ENCODE measurements at places on chromosomes 5 and 9.

GRCh38 chr5:11564706-11565105, 339.5 kb downstream of the CTNND2 start:
- no peak for DNase-seq

DNA sequence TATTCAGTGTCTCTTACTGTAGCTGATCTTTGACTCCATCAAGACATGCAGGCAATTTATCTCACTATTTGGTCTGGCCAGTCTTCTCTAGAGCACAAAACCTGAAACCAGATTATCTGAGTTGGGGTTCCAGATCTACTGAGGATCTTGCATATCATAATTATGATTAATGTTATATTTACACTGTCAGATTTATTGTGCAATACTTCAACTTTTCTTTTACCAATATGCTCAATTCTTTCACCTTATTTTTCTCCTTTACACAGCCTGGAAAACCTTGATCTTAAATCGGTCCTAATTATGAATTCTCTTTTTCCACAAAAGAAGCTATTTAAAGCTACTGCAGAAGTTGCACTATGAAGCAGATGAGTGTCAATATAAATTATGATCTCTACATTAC, 140.1 kb downstream of the ST8SIA4 start:
- no peak for DNase-seq

DNA sequence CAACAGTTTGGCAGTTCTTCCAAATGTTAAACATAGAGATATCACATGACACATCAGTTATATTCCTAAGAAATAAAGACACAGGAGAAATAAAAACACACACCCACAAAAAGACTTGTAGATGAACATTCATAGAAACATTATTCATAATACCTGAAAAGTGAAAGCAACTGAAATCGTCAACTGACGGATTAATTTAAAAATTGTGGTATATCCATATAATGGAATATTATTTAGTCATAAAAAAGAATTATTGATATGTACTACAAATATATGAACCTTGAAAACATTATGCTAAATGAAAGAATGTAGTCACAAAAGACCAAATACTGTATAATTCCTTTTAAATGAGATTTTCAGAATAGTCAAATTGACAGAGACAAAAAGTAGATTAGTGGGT, 330.2 kb upstream of the CD180 start:
- no peak for DNase-seq

DNA sequence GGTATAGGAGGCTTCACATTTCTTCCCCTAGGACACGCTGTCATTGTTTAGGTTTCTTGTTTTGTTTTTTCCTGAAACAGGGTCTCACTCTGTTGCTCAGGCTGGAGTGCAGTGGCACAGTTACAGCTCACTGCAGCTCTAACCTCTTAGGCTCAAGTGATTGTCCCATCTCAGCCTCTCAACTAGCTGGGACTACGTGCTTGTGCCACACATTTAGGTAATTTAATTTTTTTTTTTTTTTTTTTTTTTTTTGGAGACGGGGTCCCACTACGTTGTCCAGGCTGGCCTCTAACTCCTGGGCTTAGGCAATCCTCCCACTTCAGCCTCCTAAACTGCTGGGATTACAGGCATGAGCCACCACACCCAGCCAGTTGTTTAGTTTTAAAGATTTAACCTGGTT, 66.2 kb downstream of the EXOSC2 start:
- DNase-seq: no peak

GRCh38 chr9:77953590-77953989, 78.0 kb downstream of the GNAQ start:
- DNase-seq: no peak

GRCh38 chr5:1704676-1705075, 95.0 kb downstream of the MRPL36 start:
- DNase-seq: no peak

DNA sequence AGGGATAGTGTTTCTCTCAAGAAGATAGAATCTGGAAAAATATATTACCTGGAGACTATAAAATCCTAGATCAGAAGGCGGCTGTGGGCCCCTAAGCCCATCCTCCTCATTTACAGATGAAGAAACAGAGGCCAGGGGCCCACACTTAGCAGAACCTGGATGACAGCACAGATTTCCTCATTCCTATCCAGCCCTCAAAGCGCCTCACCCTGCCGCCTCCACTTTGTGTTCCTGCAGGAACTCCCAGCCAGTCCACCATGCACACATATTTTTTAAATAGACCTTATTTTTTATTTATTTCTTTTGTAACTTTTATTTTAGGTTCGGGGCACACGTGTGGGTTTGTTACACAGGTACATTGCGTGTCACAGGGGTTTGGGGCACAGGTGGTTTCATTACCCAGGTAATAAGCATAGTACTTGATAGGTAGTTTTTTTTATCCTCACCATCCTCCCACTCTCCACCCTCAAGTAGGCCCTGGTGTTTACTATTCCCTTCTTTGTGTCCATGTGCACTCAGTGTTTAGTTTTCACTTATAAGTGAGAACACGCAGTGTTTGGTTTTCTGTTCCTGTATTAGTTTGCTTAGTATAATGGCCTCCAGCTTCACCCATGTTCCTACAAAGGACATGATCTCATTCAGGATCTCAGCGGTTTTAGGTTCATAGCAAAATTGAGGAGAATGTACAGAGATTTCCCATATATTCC, 85.5 kb upstream of the MAP1B start:
- DNase-seq: no peak

Measured in endothelial cell (in vitro differentiated cells).